Foreskin keratinocyte (primary cell): ENCODE measurements at places on chromosomes 7 and 10.

DNA sequence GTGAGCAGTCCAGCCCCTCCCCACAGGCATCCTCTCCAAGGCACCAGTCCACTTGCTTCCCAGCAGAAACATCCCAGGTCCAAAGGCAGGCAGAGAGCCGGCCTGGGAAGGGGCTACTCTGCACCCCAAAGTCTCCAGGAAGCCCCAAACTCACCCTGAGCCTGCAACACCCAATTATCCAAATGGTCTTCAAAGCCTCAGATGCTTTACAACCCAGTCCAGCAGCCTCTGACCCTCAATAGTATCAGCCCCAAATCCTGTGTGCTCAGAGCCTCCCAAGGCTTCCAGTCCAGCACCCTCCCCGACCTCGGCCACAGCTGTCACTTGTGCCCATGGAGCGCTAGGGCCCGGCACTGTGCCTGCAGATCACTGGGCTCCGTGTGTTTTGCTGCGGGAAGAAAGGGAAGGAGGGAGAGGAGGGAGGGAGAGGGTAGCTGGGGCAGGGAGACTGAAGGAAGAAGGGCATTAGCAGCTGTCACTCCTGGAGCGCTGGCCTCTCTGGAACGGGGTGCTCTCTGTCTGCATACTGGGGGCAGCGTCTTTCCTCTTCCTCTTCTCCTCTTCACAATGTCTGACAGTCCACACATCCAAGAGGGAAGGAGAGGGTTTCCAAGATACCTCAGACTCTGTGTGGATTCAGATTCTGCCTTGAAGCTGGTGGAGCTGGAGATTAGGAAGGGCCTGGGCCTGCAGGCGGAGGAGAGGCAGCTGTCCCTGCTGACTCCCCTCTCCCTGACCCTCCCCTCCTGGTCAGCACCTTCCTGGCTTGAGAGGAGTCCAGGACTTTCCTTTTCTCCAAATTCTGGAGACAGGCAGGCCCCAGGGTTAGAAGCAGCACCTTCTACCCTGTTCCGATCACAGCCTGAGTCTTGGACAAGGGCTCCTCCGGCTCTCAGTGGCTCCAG is 13.2 kb downstream of the CALML5 start:
- DNase-seq, result no peak

GRCh38 chr10:6473430-6473829 is 106.6 kb downstream of the PRKCQ start:
- no peak for DNase-seq

DNA sequence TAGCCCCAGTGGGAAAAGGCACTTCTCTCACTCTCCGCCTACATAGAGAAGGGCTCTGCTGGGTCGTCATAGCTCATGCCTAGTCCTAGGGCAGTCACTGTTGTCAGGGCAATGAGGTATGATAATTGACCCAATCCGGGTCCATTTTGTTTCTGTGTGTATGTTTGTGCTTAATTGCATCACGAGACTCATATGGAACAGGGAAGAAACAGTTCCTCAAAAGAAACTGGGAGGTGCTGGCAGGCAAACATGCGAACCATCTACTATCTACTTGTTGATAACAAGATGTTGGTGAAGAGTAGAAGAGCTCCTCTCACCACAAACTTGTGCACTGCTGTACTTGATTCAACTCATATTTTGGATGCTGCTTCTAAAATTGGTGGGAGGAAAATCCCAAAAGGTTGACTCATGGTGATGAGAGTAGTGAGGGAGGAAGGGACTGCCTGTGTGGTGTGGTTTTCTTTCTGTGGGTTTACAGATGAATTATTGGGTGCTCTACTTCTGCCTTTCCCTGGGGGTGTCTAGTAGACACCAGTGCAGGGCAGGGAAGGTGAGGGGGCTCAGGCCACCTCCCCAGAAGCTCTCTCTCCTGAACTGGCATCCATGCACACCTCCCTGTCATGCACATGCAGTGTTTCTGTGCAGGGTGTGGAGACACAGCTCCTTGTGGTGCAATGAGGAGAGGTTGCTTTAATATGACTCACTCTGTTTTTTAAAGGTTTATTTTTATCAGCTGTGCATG is 29.4 kb downstream of the LSMEM1 start:
- DNase-seq, result peak; percentile 74

DNA sequence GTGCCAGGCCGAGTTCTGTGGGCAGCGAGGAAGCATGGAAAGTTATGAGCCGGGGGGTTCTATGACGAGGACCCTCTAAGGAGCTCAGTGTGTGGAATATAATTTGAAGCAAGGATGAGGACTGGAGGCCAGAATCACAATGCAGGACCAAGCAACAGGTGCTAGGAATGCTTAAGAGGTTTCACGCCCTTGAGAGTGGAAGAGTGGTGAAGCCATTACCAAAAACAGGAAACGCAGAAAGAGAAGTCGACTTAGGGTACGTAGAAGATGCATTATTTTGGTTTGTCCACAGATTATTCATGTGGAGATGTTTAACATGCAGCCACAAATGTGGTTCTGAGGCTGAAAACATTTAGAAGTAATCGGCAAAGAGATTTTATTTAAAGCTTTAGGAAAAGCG is 78.7 kb downstream of the PIP4K2A start:
- no peak for DNase-seq

- DNase-seq, result no peak
These were observed 291.2 kb upstream of the MEOX2 start for GRCh38 chr7:15977663-15978062.

- no peak for DNase-seq
These were observed 755.4 kb downstream of the KCNMA1 start for GRCh38 chr10:76882245-76882644.

DNA sequence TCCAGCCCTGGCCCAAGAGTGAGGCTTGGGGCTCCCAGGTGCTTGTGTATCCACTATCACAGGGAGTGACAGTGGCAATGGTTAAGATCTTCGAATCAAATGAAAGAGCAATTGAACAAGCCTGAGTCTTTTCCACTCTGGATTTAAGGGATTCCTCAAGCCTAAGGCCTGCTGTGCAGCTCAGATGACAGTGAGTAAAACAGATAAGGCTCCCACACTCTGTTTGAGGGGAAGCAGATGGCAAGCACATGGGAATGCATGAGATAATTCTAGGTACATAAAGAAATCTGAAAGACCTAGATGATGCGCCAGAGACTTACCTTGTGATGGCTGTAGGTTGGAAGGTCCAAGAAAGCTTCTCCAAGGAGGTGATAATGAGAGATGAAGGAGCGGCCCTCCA is 95.0 kb downstream of the LRRC18 start:
- no peak for DNase-seq

DNA sequence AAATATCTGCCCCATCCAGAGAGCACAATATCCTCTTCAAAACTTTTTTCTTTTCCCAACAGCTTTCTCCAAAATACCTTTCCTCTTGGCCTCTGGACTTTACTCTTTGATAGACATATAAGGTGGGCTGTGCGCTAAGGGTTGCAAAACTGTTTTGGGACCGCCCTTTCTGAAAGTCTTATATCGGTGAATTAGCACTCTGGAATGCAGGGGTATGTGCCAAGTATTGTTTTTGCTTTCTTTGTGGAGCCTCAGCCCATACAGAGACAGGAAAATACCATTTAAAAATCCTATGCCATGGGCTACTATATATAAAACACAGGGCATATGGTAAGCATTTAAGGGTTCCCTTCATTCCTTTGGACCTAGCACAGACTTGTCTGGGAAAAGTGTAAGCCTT is 37.7 kb downstream of the PPP1R17 start:
- DNase-seq, result peak; percentile 22

DNA sequence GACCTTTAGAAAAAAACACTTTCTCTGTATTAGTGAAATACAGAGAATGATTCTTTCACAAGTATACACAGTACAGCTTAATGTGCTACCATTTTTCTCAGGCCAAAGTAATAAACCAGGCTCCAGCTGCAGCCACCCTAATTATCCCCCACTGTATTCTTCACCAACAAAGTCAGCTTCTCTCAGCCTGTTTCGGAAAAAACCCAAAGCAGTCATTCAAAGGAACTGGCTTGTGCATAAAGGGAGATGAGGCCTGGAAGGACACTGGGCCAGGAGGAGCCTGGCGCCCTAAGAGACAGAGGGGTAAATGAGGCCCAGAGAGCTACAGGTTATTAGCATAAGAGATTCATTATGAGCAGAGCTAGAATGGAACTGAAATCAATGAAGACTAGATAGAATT is 9.2 kb downstream of the USP54 start:
- DNase-seq, result no peak

DNA sequence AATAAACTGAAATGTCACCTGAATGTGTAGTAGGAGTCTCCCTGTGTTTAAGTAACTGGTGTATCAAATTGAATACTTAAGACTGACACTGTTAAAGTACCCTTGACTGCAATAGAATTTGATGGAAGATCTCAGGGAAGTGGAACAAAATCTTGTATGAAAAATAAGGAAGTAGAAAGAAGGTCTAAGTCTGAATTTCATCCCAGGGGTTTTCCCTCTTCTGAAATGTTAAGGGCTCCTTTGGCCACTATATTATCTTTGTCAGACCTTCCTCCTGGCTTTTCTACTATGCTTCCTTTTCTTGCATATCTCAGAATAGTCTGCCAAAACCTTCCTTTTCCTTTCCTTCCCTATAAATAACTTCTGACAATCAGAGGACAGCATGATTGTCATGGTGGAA is 59.6 kb downstream of the BLNK start:
- DNase-seq, result no peak

DNA sequence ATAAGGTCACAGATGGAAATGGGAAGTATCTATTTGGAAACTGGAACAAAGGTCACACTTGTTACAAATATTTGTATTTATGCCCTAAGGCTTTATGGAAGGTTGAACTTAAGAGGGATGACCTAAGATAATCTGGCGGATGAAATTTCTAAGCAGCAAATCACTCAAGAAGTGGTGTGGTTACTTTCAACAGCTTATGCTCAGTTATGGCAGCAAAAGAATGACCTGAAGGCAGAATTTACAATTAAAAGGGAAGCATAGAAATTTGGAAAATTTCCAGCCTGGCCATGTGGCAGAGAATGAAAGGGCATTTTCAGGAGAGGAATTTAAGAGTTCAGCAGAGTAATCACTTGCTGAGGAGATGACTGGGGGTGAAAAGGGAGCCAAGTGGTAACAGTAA is 95.8 kb upstream of the TNS3 start:
- DNase-seq, result peak; percentile 78

DNA sequence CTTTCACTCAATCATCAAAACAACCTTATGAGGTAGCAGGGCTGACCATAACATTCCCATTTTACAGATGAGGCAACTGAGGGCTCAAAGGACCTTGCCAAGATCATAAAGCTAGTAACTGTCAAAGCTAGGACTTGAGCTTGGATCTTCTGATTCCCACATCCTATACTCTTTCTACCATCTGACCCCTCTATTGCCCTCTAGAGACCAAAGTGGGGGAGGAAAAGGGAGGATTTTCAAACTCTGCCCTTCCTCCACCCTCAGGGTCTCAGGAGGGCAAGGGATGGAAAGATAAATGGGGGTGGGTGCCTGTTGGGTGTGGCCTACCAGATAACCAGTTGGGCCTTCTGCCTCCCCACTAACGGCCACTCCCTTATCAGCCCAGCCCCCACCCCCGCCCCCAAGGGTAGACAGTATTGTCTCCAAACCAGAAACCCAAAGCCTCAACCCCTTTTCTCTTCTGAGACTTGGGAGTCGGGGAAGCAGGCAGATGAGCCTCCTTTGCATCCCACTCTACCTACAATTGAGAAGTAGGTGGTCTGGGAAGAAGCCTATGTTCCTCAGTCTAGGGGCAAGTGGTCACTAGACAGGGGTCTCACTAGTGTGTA is 7.9 kb downstream of the LDB1 start:
- no peak for DNase-seq

- no peak for DNase-seq
These were observed 84.4 kb downstream of the RGS10 start for GRCh38 chr10:119457966-119458766.

GRCh38 chr7:63009771-63010170 is 988.9 kb upstream of the ZNF722 start:
- no peak for DNase-seq

DNA sequence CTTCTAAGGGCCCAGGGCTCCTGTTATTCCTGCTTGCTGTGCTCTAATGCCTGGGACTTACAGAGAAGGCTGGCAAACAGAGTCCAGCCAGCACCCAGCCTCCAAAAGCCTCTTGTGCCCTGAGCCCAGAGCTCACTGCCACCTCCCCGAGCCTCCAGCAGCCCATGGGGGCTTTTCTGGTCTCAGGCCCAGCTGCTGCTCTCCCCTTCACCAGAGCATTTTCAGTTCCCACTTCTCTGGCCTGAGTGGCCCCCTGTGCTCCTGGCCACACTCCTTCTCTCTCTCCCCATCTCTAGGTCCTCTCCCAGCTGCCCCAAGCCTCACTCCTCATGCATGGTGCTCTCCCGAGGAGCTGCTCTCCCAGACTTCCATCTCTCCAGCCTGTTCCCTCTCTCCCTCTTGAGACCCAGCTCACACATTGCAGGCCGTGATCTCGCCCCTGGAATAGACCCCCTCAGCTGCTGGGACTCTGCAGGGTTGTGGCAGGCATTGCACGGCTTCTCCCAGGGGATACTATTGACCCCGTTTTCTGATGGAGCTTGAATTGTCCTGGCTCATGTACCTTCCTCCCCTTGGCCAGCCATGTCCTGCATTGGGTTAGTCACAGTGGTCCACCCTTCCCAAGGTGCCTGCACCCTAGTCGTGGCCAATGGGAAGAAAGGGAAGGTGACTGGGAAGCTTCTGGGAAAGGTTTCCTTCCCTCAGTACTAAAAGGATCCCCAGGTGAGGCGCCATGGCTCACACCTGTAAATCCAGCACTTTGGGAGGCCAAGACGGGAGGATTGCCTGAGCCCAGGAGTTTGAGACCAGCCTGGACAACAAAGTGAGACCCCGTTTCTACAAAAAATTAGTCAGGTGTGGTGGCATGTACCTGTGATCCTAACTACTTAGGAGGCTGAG is 9.0 kb upstream of the RASSF4 start:
- no peak for DNase-seq

GRCh38 chr7:36999626-37000485 is 275.6 kb upstream of the AOAH start:
- peak; percentile 5 for DNase-seq

DNA sequence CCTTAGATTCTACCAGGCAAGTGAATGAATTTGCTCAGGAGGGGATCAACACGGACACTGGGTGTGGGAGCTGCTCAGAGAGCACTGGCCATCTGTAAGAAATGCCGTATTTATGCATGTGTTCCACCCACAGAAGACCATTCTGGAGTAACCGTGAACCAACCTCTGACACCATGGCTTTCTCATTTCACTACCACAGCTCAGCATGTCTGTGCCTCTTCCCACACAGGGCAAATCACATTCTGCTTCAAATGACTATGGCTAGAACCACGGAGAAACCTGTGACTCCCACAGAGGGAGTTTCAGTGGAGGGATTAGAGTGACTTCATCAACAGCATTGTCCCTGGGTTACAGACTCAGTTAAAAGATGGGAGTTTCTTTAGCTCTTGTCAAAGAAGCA is 893.4 kb downstream of the XPNPEP1 start:
- no peak for DNase-seq
